GOT3 (cell line): ENCODE measurements at places on chromosomes 1 and 21.

- no peak for DNase-seq
Measured at GRCh38 chr1:92443893-92444292, 42.8 kb downstream of the GFI1 start.

DNA sequence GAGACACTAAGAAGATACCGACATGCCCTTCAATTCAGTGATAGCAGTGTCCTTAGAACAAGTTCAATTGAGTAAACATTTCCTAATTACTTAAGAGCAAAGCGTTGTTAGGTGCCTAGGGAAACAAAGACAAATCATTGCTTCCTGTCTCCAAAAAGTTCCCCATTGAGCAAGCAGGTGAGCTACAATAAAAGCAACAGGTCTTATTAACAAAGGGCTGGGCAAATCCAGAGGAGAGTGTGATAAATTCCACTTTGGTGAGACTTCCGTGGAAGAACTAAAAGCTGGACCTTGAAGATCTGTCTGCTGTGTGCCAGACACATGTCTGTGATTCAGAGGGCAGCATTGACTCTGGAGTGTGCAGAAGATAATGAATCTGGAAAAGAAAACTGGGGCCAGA lies 1.9 kb upstream of the TUT4 start:
- DNase-seq = no peak

DNA sequence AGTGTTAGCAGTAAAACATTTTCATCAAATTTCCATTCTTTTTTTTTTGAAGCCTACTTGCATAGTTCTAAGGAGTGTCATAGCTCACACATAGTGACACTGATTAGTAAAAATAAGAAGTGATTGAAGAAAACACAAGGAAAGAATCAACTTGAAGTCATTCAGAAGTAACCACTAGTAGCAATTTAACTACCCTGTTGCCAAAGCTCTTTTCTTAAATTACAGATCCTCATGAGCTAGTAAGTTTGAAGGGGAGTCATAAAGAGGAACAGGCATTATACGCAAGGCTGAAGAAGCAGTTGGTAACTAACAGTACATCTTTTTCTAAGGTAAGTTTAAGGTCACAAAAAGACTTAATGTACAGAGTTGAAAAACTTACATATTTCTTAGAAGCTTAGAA lies 332.2 kb downstream of the CHRM3 start:
- DNase-seq = no peak

GRCh38 chr1:41108696-41109275 lies 87.3 kb upstream of the SLFNL1 start:
- no peak for DNase-seq

GRCh38 chr1:41504114-41505035 lies 19.9 kb upstream of the EDN2 start:
- DNase-seq = no peak

GRCh38 chr1:109433322-109433721 lies 7.1 kb upstream of the PSMA5 start:
- DNase-seq = no peak

GRCh38 chr1:111968511-111968910 lies 21.0 kb downstream of the KCND3 start:
- DNase-seq = no peak

DNA sequence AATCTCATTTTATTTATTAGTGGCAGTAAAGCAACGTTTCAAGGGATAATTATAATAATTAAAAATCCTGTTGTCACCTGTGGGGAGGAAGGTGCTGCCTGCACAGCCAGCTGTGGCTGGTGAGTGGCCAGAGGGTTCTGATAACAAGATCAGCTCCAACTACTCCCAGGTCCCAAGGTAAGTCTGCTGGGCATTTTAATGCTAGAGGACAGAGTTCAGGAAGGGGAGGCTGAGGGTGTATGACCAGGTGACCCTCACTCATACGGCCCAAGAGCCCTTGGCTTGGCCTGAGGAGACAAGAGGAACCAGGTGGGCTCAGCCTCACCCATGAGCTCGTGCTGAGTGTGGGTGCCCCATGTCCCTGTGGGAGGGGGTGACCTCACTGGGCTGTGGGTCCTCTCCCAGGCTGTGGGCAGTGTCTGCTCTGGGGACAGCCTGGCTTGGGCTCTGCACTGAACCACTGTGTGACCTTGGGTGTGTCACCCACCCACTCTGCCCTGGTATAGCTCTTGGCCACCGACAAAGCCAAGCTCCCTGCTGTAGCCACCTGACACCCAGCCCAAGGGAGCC lies 223.8 kb downstream of the PTPRU start:
- no peak for DNase-seq

- DNase-seq = no peak
Measured at GRCh38 chr1:213997038-213997771, 9.4 kb downstream of the PROX1 start.

GRCh38 chr1:170209125-170209524 lies 63.4 kb downstream of the NTMT2 start:
- no peak for DNase-seq

DNA sequence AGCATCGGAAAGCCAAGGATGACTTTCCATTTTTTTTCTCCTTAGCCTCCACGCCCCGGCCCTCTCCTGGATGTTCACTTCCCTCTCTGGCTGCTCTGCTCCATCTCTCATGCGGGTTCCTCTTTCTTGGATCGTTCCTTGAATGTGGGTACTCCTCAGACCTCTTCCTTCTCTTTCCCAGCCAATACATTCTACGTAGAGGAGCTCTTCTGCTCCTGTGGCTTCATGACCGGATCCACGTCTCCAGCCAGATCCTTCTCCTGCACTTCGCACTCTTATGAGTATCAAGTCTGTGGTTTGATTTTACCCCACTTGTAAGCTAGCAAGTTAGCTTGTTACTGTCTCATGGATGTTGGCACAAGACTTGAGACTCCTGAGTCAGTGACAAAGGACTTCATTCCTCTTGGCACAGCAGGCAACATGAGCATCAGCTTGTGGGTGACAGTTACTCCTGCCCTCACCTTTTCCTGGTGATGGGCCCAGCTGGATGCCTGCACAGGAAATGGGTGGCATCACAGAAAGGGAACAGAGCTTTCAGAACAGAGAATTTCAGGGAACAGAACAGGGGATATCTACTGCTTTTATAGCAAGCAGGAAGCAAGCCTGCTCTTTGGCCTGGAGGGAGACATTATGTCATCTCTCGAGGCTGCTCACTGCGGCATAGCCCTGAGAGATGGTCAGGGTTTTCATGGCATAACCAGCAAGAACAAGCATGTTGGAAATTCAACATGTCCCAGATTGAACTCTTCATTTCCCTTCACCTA lies 100.1 kb upstream of the KIF26B start:
- no peak for DNase-seq
